Stimulated activated CD4-positive, alpha-beta T cell treated with anti-CD3 and anti-CD28 coated beads, TNF-alpha, amount 100 ng/mL, for 1 hour (primary cell): ENCODE measurements at places on chromosomes 7 and 10.
A peak's percentile ranks its signal among the peaks of the same experiment; 100 is the strongest.

- no peak for DNase-seq
These were observed 89.4 kb downstream of the DGKI start for GRCh38 chr7:137757146-137757925.

DNA sequence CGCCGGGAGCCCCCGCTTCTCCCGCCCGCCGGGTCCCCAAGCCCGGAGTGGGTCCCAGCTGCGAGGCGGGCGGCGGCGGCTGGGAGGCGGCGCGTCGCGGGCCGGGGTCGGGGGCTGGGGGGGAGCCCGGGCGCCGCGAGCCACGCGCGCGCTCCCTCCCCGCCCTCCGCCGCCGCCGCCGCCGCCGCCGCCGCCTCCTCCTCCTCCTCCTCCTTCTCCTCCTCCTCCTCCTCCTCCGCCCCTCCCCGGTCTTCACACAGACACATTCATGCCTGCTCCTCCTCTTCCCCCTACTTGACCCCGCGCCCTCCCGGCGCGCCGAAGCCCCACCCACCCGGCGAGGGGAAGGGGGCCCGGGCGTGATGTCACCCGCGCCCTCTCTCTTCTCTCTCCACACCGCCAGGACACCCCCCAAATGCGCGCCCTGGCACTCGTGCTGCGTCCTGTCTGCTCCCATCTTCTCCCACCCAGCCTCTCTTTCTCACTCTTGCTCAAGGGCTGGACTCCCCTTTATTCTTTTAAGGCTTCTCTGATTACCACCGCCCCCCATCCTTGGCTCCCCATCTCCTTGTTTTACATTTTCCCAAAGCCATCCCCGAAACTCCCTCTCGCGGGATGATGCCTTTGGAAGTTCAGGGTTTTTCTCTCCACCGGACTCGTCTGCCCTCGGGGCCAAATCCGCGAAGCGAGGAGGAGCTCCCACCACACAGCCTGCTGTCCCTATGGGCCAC is 967 bp upstream of the GLI3 start:
- no peak for DNase-seq

DNA sequence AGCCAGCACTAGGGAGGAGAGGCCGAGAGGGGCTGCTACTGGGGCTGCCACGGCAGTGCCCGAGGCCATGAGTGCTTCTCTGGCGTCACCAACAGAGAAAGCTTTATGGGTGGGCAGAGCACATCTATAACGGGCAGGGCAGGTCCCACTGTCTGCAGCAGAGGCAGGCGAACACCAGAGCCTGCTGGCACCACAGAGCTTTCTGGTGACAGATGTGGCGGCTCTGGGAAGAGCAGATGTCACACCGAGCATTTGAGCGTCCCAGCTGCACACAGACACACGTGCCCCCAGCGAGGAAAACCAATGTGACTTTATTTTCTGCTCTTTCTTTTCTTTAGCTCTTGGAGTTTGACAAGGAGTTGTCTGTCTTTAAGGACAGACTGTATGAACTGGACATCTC is 20.5 kb downstream of the NKX6-2 start:
- DNase-seq = no peak

DNA sequence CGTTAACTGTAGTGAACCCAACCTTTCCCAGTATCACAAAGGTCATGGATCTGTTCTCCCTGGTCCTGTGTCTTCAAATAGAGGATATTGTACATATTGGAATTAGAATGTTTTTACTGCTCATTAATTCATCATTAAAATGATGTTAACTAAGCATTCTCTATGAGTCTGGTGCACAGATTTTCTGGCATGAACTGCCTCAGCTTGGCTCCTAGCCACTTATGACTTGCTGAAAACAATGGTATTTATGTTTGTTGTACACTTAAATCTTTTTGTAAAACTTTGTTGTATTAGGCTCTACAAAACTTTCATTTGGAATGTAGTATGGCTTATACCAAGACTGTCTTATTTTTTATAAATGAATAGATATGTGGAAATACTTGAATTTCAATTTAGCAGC is 329.4 kb downstream of the TFEC start:
- no peak for DNase-seq

DNA sequence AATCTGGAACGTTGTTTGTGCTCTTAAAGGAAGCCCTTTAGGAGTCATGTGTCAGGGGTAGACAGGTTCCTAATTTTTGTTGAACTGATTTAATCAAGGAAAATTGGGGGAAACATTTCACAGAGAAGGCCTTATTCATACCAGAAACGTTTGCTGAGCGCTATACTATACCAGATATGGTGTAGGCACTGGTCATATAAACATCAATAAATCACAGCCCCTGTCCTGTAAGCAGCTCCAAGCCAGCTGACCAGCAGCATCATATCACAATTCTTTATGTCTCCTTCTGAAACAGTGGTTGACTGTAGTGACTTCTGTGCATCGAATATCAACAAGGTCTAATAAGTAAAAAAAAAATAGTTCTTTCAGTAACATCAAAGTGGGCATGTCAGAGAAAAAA is 1.1 kb downstream of the TMEM178B start:
- DNase-seq = no peak

- no peak for DNase-seq
These were observed 30.1 kb downstream of the TNS3 start for GRCh38 chr7:47551668-47552440.

GRCh38 chr7:35571611-35572240 is 123.2 kb downstream of the HERPUD2 start:
- no peak for DNase-seq

- no peak for DNase-seq
These were observed 105.7 kb upstream of the INHBA start for GRCh38 chr7:41808541-41808940.

- peak; percentile 51 for DNase-seq
These were observed 31.4 kb upstream of the NPVF start for GRCh38 chr7:25259487-25260243.

DNA sequence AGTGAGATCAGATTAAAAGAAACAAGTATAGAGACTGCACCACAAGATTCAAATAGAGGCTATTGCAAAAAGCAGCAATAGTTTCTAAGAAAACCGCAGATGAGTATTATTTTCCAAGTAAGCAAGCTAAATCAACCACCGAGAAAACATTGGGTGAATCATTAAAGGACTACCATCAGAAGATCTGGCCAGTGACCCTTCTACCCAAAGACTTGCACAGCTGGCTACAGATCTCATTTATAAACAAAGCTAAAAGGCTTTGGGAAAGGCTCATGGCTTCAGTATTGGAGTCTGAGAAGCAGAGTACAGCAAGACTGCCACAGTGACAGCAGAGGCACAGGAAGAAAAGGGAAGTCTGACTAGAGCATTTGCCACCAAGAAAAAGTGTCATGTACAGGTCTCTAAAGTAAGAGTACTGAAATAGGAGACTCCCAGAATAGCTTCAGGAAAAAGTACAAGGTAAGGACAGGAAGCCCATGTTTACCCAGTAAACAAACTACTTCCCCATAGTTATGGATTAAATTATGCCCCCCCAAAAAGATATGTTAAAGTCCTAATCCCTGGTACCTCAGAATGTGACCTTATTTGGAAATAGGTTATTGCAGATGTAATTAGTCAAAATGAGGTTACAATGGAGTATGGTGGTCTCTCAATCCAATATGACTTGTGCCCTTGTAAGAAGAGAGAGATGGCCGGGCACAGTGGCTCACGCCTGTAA is 19.0 kb downstream of the STEAP1 start:
- no peak for DNase-seq

GRCh38 chr7:89914711-89915110 is 239.6 kb upstream of the STEAP1 start:
- no peak for DNase-seq

- DNase-seq = no peak
These were observed 489.1 kb upstream of the CELF2 start for GRCh38 chr10:10528563-10528910.

DNA sequence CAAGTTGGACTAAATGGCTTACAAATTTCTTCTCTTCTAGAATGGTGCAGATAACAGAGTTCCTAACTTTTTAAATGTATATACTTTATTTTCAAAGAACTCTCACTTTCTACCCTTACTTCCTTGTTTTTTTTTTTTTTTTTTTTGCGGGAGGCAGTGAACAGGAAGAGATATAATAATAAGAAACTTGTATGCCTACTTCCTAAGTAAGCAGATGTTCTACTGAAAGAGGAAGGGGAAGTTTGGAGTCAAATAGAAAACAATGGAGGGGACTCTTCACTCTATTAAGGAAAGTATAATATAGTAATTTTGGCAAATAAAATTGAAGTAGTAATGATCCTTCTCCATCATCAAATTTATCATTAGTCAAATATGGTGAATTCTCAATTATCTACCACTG is 754.0 kb downstream of the KCNMA1 start:
- DNase-seq = no peak

DNA sequence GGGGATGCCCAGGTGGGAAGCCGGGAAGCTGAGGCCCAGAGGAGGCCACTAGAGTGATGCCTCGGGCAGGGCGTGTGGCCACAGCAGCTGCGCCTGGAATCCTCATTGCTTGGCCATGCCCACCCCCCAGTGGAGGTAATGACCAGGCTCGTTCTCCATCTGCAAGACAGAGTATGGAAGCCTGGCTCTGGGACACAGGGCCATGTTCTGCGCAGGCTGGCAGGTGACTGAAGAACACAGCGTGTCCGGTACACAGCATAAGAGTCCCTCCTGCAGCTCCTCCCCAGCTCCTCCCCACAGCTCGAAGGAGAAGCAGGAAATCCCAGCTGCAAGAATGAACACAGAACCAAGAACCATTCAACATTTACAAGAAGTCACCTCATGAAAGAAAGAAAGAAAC is 64.8 kb downstream of the SMURF1 start:
- no peak for DNase-seq

GRCh38 chr10:5523796-5524574 is 776 bp upstream of the CALML3 start:
- no peak for DNase-seq

GRCh38 chr10:112261281-112261822 is 21.8 kb upstream of the TECTB start:
- DNase-seq = no peak

DNA sequence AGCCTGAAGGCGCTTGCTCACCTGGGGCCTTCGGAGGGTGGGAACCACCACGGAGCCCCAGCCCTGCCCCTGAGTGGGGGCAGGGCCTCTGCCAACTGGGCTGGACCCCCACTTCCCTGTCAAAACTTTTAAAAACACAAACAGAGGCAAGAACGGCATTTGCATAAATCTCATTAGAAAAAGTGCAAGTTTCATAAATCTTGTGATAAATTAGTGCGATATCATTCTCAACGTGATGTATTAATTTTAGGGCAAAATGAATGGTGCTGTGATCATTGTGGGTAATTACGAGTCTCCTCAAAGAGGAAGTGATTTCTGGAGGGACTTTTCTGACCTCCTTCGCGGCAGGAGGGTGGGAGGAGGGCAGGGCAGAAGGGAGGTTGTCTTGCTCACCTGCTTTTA is 98.3 kb downstream of the CDH23 start:
- no peak for DNase-seq

GRCh38 chr7:27213433-27214238 is 13.7 kb upstream of the HOXA13 start:
- no peak for DNase-seq

DNA sequence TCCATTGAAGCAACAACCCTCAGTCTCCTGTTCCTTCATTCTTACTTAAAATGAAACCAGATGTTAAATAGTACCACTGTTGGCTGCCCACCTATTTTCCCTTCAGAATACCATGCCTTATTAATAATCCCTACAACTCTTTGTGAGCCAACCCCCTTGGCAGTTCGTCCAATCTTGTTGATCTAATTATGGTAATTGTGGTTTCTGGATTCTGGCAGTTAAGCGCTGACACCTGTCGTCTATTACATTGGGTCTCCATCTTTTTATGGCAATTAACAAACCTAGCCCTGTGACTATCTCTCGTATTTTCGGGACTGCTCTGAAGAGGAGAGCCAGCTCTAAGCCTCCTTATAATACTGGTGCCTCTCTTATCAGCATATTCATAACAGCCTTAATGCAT is 432.0 kb downstream of the ATRNL1 start:
- no peak for DNase-seq

GRCh38 chr7:131241386-131241785 is 86.3 kb upstream of the MKLN1 start:
- no peak for DNase-seq
